Activated CD8-positive, alpha-beta memory T cell treated with anti-CD3 and anti-CD28 coated beads for 4 hours (primary cell): ENCODE measurements at places on chromosomes 6 and 20.

GRCh38 chr6:11245381-11246256 lies 13.2 kb upstream of the NEDD9 start:
- no peak for DNase-seq

- no peak for DNase-seq
Observed at GRCh38 chr6:6722195-6722594, 133.7 kb downstream of the LY86 start.

DNA sequence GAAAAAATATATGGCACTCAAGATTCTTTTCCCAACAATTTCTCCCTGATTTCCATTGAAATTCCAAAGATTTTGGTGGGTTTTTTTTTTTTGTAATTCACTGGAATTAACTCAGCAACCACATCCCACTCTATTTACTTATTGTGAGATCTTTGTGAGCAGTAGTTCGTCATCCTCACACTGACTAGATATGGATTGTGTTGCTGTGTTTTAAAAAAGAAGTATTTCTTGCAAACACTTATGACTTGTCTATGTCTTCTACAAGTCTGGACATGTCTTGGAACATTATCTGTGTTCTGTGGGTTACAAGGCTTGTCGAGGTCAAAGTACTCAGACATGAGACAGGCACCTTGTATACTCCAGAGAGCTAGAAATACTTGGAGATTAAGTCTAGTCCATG lies 7.3 kb upstream of the TENT5A start:
- DNase-seq: no peak

- no peak for DNase-seq
Observed at GRCh38 chr20:64191002-64191401, 26.8 kb downstream of the MYT1 start.

GRCh38 chr6:138031850-138032249 lies 75.4 kb downstream of the PERP start:
- no peak for DNase-seq

DNA sequence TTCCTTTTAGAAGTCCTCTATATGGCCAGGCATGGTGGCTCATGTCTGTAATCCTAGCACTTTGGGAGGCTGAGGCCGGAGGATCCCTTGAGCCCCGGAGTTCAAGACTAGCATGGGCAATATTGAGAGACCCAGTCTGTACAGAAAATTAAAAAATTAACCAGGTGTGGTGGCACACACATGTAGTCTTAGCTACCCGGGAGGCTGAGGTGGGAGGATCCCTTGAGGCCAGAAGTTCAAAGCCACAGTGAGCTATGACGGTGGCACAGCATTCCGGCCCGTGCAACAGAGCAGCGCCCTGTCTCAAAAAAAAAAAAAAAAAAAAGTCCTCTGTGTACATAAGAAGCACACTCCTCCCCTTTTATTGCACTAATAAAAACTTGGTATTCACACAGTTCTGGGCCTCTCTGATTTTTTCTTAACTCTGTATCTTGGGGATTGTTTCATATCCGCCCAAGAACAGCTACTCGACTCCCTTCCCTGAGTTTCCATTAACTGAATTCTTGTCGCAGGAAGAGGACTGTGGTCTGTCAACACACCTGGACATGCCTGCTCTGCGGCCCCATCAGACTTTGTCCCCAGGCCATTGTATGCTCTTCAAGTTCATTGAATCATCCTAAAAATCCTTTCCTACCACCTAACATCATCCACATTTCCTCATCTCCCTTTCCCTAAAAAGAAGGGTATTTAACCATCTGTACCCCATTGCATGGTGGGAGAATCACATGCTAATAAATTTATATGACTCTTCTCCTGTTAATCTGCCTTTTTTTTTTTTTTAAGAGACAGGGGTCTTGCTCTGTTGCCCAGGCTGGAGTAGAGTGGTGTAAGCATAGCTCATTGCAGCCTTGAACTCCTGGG lies 25.9 kb upstream of the PPP1R3G start:
- no peak for DNase-seq

DNA sequence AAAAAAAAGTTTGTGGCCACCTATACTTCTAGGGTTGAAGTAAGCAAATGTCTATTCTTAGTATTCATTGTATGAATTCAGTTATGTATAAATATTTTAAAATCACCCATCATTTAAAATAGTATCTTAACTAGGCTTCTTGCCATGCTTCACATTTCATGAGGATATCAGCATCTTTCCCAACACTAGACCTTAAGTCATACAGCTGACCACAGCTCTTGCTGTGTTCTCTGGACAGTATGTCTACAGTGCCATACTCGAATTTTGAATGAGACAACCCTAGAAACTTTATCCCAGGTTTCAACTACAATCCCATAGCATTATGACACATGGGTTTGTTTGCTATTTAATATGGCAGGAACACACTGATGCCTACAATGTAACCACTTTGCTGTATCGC lies 5.2 kb downstream of the TXNDC5 start:
- DNase-seq: no peak

GRCh38 chr6:6537488-6538260 lies 50.8 kb upstream of the LY86 start:
- no peak for DNase-seq

DNA sequence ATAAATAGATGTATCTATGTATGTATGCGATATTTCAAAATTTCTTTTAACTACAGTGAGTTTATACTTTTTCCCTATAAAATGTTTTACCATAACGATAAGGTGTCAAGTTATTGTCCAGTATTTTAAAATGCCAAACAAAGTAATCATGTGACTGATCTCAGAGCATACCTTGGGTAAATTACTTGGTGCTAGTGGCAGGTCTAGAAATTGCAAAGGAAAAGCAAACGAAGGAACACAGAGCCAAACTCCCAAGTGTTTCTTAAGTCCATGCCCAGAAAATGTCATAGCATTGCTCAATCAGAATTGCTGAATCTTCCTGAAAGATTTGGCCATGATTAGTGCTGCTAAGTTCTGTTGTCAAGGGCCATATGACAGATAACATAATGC lies 77.5 kb downstream of the CAP2 start:
- no peak for DNase-seq

DNA sequence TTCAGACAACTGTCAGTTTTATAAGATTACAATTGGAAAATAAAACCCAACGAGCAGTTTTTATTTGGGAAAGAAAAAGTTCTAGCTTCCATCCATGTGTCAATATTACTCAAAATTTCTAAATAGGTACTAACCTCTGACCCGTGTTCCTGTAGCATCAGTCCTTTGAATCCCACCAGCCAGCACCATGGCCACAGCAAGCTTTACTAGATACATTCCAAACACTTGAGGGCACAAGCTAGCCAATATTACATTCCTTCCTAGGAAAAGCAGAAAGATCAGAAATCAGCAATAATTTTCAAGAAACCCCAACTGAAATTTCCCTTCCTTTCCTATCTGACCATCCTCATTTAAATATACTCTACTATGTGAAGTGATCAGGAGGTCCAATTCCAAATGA lies 19.2 kb downstream of the ASF1A start:
- DNase-seq: no peak

DNA sequence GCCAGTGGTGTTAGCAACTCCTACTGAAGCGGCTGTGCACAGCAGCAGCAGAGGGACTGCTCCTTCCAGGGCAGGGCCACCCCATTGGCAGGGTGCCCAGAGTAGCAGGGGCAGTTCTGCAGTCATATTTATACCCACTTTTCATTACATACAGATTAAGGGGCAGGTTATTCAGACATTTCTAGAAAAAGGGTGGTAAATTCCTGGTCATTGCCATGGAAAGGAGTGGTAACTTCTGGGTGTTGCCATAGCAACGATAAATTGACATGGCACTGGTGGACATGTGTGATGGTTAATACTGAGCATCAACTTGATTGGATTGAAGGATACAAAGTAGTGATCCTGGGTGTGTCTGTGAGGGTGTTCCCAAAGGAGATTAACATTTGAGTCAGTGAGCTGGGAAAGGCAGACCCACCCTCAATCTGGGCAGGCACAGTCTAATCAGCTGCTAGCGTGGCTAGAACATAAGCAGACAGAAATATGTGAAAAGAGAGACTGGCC lies 45.0 kb downstream of the IYD start:
- DNase-seq: no peak

DNA sequence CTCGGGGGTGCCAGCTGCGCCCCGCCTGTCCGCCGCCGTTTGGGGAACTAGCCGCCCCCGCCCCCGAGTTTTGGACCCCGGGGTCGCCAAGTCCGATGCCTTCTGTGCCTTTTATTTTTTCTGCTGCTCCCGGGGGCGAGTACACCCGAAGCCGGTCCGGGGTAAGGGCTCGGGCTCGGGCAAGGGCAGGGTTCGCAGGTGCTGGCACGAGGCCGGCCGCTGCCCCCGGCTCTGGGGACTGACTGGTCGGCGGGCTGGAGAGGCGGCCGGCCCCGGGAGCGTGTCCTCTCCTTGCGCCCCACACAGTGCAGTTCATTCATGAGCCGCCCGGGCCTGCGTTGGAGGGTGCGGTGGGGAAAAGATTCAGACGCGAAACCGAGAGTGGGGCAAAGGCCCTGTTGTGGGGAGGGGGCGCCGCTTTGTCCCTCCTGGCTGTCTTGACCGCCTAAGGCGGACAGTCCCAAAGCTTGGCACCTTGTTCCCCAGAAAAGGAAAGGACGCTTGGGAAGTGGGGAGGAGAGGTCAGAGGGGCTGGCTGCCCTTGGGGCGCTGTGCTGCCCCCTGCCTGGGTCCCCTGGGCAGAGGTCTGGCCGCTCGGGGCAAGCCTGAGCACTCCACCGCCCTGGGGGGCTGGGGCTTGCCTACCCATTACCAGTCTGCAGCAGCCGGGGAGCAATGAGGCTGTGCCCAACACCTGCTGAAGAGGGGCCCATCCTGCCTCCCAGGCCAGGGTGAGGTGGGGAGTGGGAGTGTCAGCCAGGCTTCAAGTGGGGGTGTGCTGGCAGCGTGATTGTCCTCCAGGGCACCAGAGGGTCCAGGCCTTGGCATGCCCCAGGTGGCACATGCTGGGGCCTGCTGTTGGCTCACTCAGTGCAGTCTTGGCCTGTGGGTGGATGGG lies 915 bp downstream of the TMEM63B start:
- no peak for DNase-seq

- DNase-seq: no peak
Observed at GRCh38 chr20:50144362-50144761, 9.2 kb downstream of the PEDS1 start.

DNA sequence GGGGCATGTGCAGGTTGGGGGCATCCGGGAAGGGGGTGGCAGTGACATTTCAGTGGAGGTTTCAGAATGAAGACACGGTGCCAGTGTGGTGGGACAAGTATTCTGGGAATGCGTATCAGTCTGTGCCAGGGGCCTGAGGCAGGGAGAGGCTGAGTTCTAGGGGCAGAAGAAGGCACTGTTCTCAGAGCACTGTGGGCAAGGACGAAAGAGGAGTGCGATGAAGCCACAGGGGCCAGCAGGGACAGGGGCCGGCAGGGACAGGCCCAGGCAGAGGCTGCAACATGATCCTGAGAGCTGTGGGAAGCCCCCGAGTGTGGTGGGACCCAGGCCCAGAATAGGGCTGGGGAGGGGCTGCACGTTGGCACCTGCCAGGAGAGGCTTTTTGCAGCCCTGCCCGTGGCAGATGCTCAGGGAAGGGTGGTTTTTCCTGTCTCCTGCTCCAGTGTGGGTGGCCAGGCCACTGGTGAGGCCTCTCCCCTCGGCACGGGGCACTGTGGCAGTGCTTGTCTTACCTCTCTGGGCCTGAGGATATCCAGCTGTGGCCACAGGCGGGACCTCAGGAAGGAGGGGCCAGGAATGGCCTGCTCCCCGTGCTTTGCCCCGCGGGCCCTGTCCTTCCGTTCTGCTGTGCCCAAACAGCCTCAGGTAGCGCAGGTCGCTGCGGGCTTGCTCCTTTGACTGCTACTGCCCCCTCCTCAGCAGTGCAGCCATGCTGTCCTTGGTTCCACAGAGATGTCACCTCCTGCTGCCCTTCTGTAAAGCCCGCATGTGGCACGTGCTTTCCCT lies 10.0 kb downstream of the ENTPD6 start:
- DNase-seq: no peak

DNA sequence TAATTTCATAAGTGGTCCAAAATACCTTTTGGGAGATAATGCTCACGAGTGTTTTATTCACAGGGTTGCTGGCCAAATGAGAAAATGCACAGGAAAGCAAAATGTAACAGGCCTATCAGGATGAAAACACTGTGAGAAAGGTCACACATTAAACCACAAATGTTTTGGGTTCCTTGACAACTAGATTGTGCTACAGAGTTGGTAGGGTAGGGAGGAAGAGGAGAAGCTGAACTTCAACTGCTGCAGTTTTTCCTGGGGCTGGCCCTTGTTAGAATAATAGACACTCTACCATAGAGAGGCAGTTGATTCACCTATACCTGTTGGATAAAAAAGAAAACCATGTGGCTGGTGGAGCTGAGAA lies 28.1 kb upstream of the PAQR8 start:
- DNase-seq: no peak

GRCh38 chr20:63509088-63509564 lies 10.2 kb upstream of the EEF1A2 start:
- no peak for DNase-seq

DNA sequence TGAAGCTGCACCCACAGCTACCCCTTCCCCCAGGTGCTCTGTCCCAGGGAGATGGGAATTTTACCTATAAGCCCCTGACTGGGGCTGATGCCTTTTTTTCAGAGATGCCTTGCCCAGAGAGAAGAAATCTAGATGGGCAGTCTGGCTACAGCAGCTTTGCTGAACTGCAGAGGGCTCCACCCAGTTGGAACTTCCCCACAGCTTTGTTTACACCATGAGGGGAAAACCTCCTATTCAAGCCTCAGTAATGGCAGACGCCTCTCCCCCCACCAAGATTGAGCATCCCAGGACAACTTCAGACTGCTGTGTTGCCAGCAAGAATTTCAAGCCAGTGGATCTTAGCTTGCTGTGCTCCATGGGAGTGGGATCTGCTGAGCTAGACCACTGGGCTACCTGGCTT lies 122.6 kb upstream of the MOCS1 start:
- DNase-seq: no peak

- DNase-seq: no peak
Observed at GRCh38 chr6:85127696-85128243, 322.1 kb upstream of the NT5E start.

DNA sequence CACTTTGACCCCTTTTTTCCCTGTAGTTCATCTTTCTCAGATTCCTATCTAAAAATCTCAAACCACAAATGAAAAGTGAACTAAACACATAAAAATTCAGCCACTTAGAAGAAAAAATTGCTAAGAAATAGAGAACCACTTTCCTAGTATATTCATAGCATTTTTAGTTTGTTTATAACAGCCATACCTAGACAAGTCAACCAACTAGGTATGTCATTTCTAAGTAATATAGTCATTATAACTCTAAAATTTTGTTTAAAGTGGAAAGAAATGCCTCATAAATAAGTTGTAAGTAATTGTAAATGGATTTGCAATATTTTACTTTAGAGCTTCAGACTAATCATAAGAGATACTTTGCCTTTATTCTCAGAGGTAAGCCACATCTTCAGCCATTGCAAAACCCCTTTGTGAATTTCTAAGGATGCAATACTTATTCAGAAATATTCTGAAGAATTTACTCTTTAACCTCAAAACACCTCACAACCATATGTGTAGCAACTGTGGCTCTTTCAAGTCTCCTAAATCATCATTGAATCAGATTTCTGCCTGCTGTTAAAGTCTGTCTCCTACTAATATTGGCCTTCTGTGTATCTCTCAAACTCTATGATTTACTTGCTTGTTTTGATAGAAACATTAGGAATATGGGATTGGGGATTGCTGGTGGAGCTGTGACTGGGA lies 6.9 kb upstream of the SUMO4 start:
- DNase-seq: no peak
